ENCODE measurements at places on chromosomes 6 and 20.
A peak's percentile ranks its signal among the peaks of the same experiment; 100 is the strongest.

- no peaks in the 10 kb centered on the region for H3K36me3 ChIP-seq
- H3K27me3 ChIP-seq = peaks cover 46% of the 10 kb centered on the region
- no peaks in the 10 kb centered on the region for H3K4me1 ChIP-seq
- no peak for DNase-seq
- no peak overlapping the region for H3K4me3 ChIP-seq
Observed at GRCh38 chr20:61246269-61246668, 5.8 kb upstream of the CDH4 start.

- H3K4me1 ChIP-seq = peaks cover 9% of the 10 kb centered on the region
- H3K27me3 ChIP-seq = no peaks in the 10 kb centered on the region
- peaks cover 3% of the 10 kb centered on the region for H3K36me3 ChIP-seq
- no peak overlapping the region for H3K4me3 ChIP-seq
- peak; percentile 62 for DNase-seq
Observed at GRCh38 chr20:36728986-36729385, 16.9 kb downstream of the NDRG3 start.

DNA sequence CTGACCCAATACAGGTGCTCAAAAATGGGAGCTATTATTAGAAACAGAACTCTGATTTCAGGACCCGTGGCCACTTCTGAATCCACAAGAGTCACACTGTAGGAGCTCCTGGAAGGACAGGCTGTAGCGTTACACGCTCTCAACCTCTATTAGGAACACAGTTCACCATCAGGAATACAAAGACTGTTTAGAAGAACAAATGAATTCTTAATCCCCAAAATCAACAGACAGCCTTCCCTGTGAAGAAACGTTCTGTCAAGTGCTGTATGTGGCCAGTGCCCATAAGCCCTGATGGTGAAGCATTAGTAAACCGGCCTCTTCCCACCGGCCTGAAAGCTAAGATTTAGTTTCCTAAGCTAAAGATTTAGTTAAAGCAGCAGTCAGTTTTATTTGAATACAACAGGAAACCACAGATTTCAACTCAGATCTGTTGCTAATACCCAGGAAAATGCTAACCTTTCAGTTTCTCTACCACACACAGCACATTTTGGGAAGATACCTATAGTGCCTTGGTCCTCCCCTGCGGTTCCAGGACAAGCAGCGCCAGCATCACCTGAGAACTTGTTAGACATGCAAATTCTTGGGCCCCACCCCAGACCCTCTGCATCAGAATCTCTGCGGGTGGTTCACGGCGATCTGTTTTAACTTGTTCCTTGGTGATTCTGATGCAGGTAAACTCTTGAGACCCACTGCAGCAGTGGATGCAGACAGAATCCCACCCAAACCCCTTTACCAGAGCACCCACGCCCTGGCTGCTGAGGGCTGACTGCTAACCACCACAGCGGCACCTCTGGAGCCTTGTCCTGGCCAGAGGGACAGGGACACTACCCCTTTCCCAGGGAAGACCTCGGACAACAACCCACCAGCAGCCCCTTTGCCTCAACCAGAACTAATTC lies 33.4 kb downstream of the MTRES1 start:
- peaks cover 13% of the 10 kb centered on the region for H3K27me3 ChIP-seq
- H3K4me3 ChIP-seq = no peak overlapping the region
- H3K4me1 ChIP-seq = peaks cover 25% of the 10 kb centered on the region
- H3K27ac ChIP-seq = no peak overlapping the region

DNA sequence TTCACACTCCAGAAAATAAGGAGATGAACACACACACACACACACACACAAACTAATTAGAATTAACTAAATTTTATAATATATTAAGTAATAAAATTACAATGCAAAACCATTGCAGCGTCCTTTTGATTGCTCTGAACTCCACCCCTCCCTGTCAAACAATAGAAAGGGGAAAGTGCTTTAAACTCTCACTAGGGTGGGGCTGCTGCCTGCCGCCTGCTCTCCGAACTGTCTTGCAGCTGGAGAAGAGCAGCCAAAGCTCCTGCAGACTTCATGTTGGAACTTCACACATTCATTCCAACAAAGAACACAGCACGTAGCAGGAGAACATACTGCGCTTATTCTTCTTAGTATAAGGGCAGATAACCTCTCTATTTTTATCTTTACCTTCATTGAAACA lies 83.2 kb downstream of the GCLC start:
- peaks cover 2% of the 10 kb centered on the region for H3K4me1 ChIP-seq
- H3K27ac ChIP-seq = no peak overlapping the region
- no peak overlapping the region for H3K4me3 ChIP-seq

GRCh38 chr20:10739134-10739533 lies 65.3 kb upstream of the JAG1 start:
- no peak overlapping the region for H3K27ac ChIP-seq
- H3K4me1 ChIP-seq = no peaks in the 10 kb centered on the region
- DNase-seq = no peak
- H3K27me3 ChIP-seq = peaks cover 2% of the 10 kb centered on the region
